Activated CD8-positive, alpha-beta memory T cell treated with anti-CD3 and anti-CD28 coated beads for 4 hours (primary cell): ENCODE measurements at places on chromosomes 4 and X.

GRCh38 chrX:39242187-39242586 is 440.9 kb downstream of the MID1IP1 start:
- DNase-seq: no peak

DNA sequence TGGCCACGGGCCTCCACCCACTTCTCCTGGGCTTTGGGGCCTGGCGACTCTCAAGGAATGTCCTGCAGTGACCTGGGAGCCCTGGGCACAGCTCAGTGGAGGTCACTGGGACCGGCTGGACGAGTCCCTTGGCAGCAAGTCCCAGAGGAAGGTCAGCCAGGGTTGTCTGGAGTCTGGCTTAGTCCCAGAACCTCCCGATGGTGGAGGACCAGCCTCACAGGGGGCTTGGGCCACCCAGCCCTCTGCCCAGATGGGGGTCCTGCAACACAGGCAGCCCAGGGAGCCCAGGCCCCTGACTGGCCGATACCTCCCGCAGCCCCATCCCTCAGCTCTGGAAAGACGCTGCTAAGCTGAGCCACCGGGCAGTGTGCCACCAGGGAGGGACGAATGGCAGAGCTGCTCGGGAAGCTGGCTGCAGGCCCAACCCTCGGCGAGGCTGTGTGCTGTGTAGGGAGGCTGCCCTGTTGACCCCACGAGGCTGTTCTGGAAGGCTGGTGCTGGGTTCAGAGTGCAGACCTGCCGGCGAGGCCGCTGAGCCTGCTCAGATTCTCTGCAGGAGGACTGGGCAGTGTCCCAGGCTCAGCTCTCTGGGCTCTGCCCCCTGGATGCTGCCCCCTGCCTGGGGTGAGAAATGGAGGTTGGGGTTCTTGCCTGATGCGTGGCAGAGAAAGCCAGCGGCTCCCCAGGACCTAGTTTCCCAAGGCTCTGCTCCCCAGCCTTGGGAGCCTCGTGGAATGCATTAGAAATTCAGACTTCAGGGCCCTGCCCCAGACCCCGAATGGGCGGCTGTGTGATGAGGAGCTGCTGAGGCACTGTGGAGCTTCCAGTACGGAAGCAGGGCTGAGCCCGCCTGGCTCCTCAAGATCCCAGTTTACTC is 61.7 kb downstream of the ADRA2C start:
- DNase-seq: no peak

DNA sequence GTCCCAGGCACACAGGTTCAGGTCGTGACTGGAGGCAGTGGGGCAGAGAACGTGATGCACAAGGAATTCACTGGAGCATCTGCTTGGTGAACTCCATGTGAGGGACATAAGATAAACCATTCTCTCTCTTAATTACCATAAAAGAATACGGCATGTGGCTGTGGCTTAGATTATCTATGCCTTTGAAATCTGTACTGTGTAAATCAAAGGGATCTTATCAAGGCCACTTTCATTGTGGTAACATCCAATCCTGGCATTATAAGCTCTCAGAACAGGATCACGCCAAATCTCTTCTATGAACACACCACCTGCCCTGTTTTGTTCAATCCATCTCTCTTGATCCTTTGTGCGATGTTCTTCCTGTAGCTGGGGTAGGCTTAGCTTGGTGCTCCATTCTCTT is 192.3 kb downstream of the SPATA18 start:
- no peak for DNase-seq

DNA sequence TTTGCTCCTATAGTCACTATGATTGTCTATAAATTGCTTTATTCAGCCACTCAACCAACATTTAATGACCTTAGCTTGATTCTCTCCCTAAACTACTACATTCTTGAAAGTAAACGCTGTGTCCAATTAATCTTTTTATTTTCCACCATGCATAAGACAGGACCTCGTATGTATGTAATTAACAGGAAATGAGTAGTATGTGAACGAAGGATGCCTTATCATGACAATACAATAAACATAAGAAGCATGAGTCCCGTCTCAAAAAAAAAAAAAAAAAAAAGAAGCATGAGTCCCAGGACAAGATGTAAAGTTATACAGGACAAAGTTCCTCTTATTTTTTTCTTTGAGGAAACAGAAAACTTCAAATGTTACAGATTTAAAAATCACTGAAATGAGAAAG is 92.5 kb downstream of the PPP3CA start:
- no peak for DNase-seq

DNA sequence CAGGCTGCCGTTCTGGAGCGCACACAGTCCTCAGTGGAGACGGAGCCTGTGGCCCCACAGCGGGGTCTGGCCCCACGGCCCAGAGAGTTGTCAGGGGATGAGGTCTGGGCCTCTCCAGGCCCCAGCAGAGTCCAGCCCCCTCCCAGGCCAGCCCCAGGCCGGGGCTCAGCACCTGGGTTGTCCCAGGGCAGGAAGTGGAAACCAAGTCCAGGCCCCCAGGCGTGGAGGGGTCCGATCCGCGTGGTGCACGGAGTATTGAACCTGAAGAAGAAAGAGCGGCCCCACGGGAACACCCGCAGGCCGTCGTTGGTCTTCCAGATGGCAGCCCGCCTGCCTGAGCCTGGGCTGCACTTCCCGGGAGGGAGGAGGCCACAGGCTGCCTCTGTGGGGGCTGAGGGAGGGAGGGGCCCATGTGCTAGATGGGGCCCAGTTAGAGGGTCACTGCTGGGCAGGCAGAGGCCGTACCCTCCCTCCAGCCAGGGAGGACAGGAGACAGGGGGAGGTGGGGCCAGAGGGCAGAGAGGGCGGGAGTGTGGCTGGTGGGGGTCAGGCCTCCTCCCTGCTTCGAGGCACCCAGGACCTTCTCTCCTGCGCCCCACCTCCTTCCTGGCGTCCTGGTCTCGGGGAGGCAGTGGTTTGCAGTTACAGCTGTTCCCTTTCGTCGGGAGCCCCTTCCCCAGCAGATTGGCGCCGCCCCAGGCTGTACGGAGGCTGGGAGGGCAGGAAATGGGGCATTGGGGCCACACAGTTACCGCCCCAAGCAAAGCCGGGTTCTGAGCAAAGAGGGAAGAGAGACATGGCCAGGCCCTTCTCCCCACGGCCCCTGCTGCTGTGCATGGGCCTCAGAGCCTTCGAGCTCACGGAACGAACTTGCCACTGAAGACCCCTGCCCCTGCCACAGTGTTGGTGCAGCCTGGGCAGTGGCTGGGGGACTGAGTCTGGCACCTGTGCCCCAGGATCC is 8.1 kb downstream of the HGFAC start:
- DNase-seq: no peak

DNA sequence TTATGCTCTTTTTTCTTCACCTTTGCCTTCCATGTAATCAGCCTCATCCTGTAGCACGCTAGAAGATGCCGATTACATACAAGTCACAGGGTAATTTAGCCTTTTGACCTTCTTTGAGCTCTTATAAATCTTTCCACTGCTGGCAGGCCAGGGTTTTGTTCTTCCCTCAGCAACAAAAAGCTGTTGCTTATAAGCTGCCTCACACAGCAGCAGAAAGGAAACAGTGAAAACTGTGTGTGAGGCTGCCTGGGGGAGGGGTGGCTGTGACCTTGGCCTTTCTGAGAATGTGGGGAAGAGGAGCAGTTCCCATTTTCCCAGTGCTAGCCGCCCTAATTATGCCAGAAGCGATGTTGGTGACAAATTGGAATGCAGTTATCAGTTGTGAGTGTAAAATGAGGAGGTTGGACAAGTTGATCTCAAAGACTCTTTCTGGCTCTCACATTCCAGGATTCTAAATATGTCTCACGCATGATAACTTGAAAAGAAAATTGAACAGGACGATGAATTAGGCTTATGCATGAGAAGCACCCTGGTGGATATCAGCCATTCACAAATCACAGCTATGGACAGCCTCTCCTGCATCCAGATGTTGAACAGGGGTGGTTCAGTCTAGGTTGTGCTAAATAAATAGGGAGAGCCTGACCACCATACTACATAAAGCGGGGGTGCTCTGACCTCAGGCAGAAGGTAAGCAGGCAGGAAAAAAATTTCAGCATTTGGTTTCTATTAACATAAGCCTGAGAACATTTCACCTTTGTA is 25.7 kb downstream of the SLITRK2 start:
- no peak for DNase-seq

DNA sequence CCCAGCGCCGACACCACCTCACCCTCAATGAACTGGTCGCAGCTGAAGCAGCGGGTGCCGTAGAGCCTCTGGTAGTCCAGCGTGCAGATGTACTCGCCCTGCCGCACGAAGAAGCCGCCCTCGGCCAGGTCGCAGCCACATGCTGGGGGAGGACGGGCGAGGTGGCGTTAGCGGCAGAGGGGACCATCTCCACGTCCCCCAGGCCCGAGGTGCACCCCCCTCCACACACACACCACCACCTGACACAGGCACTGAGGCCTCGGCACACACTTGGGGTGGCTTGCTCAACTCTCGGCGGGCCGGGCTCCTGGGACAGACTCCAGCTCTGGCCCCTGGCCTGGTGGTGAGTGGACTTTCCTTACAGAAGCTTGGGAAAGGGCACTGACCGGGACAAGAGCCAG is 61.5 kb downstream of the ABLIM2 start:
- DNase-seq: no peak

DNA sequence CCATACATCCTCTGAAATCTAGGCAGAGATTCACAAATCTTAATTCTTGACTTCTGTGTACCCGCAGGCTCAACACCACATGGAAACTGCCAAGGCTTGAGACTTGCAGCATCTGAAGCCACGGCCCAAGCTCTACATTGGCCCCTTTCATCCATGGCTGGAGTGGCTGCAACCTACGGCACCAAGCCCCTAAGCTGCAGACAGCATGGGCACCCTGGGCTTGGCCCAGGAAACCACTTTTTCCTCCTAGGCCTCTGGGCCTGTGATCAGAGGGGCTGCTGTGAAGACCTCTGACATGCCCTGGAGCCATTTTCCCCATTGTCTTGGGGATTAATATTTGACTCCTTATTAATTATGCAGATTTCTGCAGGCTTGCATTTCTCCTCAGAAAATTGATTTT is 457.9 kb downstream of the GRIA2 start:
- DNase-seq: no peak
